ENCODE measurements at places on chromosomes 6 and 20.

DNA sequence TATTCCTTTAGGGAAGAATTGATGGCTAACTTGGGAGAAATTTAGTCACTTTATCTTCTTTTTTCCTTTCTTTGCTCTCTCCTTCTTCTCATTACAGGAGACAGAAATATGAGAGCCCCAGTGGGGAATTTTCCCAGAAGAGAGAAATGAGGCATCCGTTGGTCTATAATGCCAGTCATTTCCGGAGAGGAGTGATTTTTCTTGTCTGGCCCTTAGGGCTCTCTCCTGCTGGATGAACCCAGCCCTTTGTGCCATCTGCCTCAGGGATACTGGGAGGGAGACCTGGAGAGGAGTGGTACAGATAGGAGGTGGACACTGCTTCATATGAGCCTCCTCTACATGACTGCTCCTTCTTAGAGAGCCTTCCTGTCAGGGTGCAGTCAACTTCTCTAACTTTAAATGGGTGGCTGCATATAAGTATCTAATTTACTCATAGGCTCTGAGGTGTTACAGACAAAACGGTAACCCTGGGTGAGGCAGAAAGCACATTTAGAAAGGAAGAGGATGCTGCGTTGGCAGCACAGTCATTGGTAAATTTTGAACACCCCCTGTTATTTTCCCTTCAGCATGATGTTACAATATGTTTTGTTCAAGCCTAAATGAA, 21.9 kb downstream of the RIMS1 start:
- DNase-seq = no peak

DNA sequence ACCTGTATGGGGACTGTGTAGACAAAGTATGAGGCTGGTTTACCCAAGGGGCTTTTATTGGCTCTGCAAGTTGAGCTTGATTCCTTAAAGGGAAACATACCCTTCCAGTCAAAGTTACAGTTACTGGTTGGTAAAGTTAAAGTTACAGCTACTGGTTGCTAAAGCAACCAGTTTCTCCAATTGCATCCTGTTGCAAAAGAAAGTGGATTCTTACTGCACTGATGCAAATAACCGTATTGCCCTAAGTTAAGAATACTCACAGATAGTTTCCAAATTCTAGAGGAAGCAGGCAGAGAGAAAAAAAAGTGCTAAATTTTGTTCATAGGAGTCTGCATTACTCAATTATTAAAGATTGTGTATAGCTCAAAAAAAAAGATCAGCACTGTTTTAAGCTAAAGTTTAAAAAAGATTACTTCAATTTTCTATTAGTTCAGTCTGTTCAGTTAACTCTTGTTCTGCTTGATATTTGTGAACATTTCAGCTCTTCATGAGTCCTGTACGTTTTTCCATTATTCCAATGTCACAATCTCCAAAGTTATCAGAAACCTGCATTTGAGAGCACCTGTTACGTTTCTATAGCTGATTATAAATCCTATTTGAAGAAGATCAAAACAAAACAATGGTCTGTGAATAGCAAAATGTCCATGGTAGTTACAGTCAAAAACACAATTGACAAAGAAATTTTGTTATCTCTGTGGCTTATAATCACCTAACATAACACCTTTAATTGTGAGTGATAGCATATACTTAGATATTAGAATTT, 8.6 kb upstream of the IL22RA2 start:
- DNase-seq = no peak

DNA sequence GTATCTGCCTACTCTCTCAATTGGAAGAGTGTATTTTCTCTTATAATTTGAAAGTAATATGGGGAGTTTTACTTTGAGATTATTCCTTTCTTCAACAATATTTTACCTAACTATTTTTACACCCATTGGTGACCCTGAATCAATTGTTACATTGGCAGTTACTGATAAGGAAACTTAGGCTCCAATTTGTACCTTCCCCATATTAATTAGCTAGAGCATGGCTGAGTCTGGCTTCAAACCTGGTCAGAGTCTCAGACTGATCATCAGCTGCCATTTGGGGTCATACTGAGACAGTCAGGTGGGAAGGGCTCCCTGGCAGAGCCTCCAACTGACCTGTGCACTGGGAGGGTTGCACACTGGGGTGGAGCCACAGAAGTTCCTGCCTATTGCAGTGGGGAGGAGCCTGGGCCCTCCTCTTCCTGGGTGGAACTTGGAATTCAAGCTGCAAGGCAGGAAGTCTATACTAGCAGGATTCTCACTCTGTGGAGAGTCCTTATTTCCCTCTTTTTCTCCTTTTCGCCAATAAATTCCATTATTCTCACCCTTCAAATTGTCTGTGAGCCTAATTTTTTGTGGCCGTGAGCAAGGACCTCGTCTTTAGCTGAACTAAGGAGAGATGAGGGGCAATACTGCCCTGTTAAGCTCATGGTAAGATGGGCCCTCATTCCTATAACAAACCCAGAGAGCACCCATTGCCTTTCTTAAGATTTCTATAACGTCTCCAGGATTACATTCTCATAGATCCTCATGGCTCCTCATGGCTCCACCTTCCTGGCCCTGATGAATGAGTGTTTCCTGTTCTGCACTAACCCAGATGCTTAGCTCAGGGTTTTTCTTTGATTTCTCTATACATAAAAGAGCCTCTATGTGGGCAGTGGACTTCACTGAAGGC, 285.1 kb downstream of the ADGB start:
- DNase-seq = no peak

DNA sequence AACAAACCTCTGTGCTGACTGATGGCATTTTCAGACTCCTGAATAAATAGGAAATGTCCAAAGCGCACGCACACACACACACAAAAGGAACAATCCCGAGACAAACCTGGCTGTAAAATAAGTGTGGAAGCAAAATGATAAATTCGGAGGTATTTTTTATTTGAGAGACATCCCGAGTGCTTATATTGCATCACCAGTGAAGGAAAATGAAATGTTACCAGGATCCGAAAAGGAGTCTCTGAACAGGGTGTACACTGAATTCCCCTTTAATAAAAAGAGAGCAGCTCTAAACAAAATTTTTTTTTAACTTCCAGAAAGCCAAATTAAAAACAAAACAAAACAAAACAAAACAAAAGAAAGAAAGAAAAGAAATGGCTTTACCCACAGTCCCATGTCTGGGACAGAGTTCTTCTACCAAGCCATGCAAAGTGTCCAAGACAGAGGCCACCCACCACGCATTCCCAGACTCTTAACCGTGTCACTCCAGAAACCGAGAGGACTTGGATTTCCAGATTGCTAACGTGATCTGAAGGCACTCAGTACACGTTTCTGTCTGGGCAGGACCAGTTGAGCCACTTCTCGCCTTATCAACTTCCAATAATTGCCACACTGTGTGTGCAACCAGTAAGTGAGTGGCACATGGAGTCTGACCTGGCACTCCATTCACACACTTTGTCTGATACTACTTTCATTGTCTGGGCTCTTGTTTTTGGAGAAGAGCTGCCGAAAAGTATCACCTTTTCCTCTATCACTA, 817 bp downstream of the ME1 start:
- DNase-seq = no peak

DNA sequence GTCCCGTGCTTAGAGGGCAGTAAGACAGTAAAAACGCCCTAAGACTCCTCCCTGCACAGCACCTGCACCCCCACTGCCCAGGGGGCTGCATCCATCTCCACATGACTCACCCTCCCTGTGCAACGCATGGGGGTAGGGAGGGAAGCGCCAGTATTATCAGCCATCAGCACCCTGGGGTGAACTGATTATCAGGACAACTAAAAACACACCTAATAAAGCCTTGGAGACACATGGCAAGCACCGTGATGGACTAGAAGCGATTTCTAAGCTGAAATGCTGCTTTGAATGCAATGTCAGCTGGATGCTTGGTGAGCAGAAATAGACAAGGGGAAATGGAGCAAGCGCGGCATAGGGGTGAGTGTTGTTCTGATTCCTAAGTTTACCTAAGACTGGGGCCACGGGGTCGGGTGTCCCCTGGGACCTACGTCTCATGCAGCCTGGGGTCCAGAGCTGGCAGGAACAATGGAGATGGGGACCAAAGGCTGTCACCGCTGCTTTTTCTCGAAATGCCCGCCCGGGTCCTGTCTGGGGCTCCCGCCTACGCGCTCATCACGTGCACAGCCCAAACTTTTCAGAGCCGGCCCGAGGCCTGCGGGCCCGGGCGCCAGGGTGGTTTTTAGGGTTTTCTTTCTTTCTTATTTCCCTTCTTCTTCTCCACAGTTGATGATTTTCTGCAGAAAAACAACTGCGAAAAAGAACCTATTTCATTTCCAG, 702 bp upstream of the TNFAIP3 start:
- no peak for DNase-seq

DNA sequence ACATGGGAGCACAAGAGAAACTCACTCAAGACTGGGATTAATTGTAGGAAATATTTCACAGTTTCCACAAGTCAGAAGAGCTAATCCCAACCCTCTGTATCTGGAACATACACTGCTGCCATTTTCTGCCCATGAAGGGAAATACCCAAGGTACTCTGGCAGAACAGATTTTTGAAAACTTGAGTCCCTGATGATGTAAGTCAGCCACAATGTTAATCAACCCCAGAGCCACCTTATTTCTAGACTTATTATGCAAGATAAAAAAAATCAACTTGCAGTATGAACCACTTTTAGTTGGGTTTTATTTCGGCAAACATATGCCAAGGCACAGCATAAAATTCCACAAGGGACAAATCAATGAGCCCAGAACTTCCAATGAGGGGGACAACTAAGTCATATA, 141.5 kb downstream of the LY86 start:
- no peak for DNase-seq

DNA sequence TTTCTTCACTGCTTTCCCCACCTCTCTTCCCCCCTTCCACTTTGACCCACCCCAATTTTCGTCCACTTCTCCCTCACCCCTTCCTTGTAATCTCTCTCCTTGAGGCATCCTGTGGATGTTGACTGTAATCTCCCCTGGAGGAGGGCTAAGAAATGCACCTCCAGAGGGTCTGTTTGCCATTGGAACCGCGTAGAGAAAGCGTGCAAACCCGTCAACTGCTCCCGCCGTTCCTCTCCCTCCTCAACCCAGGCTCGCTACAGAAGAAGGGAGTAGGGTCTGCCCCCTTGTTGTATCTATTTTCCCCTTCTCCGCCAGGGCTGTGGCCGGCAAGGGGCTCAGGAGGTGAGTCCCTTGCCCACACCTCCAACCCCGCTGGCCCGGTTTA, 502 bp upstream of the HTR1E start:
- no peak for DNase-seq
